Stimulated activated CD8-positive, alpha-beta memory T cell treated with anti-CD3 and anti-CD28 coated beads, Interleukin-7, amount 100 ng/mL, for 48 hours (primary cell): ENCODE measurements at places on chromosomes 3 and 15.

DNA sequence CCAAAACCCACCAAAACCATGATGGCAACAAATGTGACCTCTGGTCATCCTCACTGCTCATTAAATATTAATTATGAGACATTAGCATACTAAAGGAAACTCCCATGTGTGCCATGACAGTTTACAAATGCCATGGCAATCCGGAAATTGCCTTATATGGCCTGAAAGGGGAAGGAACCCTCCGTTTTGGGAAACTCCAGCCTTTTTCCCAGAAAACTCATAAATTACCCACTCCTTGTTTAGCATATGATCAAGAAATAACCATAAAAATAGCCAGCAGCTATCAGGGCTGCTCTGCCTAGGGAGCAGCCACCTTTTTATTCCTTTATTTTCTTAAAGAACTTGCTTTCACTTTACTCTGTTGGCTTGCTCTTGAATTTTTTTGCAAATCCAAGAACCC lies 992.7 kb downstream of the NTRK3 start:
- no peak for DNase-seq

DNA sequence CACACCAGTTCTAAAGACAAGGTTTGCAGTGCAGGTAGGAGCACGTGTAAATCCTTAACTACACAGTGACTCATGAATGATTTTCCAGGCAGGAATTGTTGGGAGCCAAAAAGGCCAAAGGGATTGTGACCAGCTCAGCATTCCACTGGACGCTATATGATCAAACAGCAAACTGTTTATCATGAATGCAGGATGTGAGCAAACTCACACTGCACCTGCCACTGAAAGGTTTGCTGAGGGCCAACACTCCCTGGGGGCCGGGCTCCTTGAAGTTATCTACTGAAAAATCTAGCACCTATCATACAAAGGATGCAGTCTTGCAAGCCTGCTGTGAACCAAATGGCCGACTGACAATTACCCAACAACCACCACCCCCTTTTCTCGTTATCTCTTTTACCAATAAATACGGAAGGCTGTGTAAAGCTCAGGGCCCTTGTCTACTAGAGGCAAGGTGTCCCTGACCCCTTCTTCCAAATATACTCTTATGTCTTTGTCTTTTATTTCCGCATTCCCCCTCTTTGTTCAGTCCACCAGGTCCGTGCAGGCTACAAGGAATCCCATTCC lies 11.5 kb upstream of the DNASE1L3 start:
- DNase-seq, result no peak

GRCh38 chr15:78044407-78045155 lies 32.9 kb downstream of the TBC1D2B start:
- DNase-seq, result no peak

DNA sequence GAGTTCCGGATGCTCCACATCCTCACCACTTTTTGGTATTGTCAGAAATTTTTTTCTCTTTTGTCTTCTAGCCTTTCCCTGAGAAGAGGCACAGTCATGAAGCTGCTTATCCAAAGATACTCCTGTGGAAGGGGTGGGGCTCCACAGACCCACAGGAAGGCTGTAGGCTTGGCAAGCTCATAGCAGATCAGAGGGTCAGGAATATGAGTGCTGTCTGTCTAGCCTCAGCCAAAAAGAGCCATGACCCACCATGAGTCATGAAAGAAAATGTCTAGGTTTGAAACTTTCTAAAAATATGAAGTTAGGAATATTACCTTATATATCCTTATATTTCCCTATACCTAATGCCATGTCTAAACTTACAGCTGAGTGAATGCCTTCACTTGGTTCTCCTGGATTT lies 118.2 kb upstream of the THBS1 start:
- no peak for DNase-seq

DNA sequence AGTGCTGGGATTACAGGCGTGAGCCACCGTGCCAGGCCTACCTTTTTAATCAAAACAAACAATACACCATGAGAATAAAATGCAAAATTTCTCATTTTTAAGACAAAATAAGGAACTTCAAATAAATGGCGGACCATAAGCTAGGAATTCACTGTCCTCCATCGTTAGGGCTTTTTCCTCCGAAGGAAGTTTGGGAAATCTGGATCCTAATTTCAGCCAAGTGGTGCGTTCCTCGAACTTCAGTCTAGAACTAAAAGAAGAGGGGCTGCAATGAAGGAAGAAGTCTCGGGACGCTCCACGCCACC lies 260 bp downstream of the EXD1 start:
- no peak for DNase-seq

DNA sequence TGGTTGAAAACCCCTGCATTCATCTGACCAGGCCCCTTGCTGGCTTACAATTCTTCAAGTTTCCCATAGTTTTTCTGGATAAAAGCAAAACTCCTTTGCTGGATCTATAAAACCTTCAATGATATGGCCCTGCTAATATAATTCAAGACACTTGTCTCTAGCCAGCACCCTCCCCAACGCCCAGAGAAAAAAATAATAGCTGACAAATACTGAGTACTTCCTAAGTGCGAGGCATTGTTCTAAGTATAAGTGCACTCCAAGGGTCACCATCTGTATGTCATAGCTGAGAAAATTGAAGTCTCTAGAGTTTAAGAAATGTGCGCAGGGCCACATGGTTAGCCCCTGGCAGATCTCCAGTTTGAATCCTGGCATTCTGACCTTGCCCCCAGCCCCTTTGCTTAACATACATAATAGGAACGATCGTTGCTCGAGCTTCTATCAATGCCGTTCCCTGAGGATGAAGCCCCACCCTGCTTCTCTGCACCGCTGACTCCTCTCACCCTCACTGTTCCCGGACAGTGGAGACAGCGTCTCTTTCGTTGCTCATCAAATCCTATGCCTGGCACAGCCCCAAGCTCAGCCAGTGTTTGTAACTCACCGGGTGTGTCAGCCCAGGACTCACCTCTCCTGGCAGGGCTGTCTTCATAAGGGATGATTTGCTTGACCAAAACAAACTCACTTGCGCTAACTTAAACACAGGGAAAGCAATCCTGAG lies 377.1 kb upstream of the PROK2 start:
- no peak for DNase-seq

DNA sequence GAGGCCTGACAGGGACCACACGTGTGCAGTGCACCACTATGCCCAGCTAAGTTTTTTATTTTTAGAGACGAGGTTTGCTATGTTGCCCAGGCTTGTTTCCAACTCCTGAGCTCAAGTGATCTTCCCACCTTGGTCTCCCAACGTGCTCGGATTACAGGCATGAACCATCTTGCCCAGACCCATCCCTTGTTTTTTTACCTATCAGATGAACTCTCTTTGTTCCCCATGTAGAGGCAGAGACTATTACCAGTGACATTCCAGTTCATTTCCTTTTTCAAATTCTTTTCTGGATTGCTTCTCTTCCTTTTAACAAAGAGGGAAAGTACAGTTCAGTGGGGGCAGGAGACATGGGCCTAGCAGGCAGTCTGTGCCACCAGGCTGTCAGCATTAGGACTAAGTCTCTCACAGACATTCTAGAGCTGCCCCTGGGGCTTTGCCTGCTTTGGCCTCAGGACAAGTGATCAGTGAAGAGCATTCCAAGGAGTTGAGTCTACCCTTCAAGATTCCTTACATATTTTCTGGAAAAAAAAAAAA lies 103.5 kb upstream of the SLC7A14 start:
- no peak for DNase-seq

GRCh38 chr15:68210821-68211655 lies 5.9 kb upstream of the CALML4 start:
- no peak for DNase-seq

DNA sequence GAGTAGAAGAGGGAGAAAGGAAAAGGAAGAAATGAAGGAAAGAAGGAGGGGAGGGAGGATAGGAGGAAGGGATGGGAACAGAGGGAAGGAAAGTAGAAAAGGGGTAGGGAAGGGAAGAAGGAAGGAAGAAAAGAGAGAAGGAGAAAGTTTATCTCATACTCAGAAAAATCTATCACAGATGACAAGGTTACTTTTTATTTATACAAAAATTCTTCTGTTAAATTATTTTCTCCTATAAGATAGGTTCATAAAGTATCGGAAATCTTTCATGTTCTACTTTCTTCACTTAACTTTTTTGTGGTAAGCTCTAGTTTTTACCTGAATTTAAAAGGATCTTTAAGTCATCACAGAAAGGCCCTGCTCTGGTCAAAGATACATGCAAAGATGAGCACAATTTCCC lies 38.1 kb downstream of the SI start:
- no peak for DNase-seq

- no peak for DNase-seq
Measured at GRCh38 chr3:144028798-144029411, 57.3 kb downstream of the DIPK2A start.

- no peak for DNase-seq
Measured at GRCh38 chr3:158456114-158456513, 114.9 kb upstream of the MLF1 start.

DNA sequence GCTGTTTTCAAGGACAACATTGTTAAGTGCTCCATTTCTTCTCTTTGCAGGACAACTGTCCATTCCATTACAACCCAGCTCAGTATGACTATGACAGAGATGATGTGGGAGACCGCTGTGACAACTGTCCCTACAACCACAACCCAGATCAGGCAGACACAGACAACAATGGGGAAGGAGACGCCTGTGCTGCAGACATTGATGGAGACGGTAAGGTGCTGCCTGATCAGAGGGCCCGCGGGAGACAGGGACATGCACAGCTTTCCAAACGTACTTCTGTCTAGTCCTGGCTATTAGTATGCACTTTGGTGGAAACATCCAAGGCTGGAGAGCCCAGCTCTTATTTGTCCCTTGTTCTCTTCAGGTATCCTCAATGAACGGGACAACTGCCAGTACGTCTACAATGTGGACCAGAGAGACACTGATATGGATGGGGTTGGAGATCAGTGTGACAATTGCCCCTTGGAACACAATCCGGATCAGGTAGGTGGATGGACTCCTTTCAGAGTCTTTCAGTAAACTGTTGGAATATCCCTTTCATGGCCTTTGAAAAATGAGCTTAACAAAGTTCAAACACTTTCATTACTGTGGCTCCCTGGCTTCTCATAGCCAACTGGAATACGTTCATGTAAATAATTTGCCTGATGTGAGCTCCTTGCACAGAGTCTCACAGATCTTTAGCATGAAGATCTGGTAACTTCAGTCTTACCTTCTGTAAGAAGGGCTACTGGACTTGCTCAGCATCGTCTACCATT lies 10.4 kb downstream of the THBS1 start:
- DNase-seq, result no peak

GRCh38 chr15:85974348-85974705 lies 105.3 kb upstream of the AGBL1 start:
- DNase-seq, result no peak

GRCh38 chr3:119469418-119470189 lies 841 bp downstream of the POGLUT1 start:
- no peak for DNase-seq

GRCh38 chr3:160553827-160554226 lies 11.5 kb downstream of the KPNA4 start:
- no peak for DNase-seq

GRCh38 chr15:76576523-76577279 lies 240.1 kb downstream of the ISL2 start:
- DNase-seq, result no peak

DNA sequence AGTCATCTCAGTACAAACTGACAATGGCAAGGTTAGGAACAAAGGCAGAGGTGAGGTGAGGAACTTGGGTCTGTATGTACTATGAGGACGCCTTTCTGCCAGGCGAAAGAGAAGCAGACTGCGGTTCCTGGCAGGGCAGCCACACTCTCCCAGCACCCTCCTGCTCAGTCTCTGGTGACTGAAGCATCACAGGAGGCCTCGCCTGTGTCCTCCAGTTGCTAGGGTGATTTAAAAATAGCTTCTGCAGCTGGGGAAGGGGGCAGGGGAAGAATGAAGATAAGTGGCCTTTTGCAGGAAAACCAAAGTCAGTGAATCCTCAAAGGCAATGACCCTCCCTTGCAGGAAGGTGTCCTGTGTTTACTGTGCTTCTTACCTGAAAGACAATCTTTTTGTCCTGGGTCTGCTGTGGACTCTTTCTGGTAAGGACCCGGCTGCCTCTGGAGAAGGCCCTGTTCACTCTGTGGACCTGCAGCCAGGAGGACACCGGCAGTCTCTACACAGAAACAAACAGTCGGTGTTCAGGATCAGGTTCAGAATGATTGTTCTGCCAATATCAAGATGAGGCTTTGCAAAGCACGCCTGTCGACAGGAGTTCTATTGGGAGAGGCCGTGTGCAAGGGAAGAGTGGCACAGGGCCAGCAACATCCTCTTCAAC lies 65.7 kb upstream of the DGKG start:
- DNase-seq, result no peak

DNA sequence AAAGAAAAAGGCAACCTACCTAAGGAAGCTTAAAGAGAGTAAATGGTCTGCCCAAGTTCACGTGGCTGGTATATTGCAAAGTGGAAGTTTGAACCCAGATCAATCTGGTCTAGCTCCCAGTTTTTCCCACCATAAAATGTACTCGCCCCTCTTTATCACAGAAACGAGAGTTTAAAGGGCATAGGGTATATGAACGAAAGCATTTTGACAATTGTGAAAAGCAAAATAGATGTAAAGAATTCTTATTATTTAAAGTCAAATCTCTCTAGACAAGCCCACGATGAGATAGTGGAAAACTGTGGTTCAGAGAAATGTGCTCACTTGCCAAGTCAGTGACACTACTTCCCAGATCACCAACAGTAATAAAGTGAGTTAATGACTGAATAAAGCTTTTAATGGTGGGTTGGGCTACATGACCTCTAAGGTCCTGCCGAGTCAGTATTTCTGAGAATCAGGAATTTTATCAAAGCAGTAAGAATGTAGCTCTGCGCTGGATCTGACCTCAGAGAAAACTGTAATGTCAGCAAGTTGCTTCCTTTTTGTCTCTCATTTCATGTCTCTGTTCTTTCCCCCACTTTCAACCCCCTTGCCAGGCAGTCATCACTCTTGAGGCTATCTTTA lies 23.3 kb upstream of the NEO1 start:
- DNase-seq, result no peak

DNA sequence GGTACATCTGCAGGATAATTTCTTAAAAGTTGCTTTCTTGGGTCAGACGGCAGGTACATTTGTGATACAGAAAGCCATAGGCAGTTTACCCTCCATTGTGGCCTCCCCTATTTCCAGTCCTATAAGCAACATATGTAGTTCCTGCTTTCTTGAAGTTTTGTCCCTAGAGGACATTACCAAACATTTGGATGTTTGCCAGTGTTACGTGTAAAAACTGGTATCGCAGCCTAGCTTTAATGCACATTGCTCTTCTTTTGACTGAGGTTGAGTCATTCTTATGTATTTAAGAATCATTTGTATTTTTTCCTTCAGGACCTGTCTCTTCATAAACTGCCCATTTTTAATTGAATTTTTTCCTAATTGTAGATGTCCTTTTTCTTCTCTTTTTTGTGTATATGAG lies 114.3 kb downstream of the DIPK2A start:
- no peak for DNase-seq

GRCh38 chr3:143731776-143732175 lies 116.5 kb downstream of the SLC9A9 start:
- no peak for DNase-seq

DNA sequence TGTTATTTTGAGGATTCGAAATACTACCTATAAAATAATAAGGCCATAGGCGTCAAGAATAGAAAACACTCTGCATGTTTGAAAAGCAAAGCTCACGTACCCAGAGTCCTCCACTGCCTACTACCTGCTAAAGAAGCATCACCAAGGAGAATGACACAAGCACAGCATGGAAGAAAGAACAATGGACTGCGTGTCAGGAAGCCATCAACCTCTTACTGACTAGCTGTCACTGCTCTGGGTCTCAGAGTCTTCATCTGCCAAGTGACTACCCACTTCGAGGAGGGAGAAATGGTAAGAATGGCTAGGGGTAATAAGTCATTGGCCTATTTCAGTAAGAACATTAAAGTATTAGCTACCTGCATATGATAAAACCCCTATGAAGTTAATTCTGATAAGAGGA lies 49.4 kb downstream of the CLASP2 start:
- no peak for DNase-seq
